Fibroblast of upper back skin (primary cell): ENCODE measurements at places on chromosomes 5 and 9.

GRCh38 chr9:2087500-2088313, 72.6 kb downstream of the SMARCA2 start:
- DNase-seq = peak; percentile 50

- peak; percentile 51 for DNase-seq
Measured at GRCh38 chr5:146399481-146399880, 47.7 kb upstream of the TCERG1 start.

- DNase-seq = no peak
Measured at GRCh38 chr5:127295454-127295853, 4.9 kb downstream of the MEGF10 start.

GRCh38 chr5:181170996-181171395, 23.6 kb downstream of the OR2V2 start:
- peak; percentile 30 for DNase-seq

DNA sequence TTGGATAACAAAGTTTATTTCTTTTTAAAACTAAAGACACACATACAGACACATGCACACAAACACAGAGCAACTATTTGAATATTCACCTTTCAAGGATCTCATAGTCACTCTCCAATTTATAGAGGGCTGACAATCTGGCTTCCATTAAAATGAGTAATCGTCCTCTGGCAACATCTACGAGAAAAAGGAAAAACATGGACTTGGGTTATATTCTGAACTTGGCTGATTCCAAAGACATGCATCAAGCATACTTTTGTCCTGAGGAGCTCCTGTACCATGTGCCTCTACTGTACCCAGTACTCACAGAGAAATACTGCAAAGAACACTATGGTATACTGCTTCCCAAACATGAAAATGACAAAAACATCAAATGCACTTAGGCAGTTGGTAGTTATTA, 15.4 kb downstream of the IARS1 start:
- peak; percentile 68 for DNase-seq

GRCh38 chr5:15236911-15237508, 263.0 kb upstream of the FBXL7 start:
- no peak for DNase-seq

GRCh38 chr5:6188976-6189375, 189.4 kb downstream of the MED10 start:
- DNase-seq = no peak

DNA sequence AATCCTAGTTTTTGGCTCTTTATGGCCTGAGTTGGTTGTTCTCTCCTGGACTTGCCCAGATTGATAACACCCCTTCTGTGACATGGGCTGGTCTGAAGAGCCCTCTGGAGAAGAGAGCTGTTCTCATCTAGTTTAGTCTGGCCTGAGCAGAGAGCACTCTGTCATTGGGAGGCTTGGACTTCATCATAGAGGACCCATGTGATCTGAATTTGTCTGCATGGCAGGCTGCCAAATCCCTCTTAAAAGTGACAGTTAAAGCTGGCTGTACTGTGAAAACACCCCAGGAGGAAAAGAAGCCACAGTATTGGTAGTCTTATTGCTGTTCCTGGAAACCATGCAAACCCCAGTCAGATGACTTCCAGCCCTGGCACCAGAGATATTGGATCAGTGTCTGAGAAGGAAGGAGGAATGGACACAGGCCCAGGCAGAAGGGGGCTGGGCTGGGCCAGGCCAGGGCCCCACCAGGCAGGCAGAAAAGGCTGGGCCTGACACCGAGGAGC, 3.7 kb upstream of the WDR31 start:
- DNase-seq = peak; percentile 18

GRCh38 chr5:6666762-6667161, 33.5 kb downstream of the SRD5A1 start:
- no peak for DNase-seq

DNA sequence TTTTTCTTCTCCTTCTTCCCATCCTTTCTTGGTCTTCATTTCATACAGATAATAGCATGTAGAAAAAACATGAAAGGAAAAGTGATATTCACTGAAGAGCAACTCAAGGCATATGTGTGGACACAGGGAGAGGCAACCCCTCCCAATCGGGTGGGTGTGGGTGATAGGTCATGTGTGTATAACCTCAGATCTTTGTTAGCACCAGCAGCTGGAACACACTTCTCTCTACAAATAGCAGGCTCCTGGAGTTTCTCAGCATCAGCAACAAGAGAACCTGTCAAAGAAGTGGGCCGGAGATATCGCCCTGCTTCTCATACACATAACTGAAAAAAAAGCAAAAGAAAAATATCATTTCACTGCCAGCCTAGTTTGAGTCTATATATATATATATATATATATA, 426.4 kb downstream of the DTWD2 start:
- no peak for DNase-seq

DNA sequence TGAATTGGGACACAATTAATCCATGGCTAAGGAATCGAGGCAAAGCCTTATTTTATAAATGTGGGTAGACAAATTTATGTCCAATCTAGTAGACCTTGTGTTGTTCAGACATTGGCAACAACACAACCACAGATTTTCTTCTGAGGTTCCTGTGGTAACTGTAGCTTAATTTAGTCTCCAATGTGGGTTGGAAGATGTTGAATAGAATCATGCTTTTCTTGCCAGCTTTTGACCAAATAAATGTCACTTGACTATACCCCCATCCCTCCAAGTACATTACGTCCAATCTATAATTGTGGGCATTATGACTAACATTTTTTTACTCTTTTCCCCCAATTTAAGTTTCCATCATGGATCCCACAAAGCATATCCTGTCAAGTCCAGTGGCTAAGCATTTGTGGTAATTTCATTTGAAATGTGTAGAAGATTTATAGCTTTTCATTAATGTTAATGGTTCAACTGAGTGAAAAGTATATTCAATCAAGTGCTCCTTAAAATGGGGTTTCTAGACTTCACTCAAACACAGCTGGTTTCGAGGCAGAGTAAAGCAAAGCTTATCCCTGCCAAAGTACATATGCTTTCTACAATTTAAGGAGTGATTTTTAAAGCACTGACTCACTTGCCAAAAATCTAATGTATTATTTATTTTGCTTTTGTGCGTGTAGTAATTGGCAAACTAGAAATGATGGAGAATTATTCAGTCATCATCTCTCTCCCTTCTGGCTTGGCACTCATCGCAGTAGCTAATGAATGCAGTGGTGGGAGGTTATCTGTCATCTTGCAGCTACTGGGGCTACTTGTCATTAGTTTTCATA, 141.8 kb downstream of the FAM174A start:
- DNase-seq = peak; percentile 86

DNA sequence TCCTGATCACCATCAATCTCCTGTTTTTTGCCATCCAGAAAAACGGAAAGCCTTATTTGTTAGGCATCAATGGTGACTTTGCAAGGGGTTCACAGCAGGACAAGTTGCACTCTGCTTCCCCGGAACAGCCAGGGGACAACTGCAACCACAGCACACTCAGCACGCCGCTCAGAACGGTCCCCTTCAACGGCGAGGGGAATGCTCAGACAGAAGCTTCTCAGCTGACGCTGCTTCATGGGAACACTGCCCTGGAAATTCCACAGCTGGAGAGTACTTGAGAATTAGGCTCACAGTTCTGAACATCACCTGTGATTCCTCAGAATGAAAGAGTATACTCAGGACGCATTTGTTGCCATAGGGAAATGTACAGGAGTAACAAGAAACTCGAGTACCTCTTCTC, 40.1 kb upstream of the PLPP6 start:
- DNase-seq = no peak

GRCh38 chr9:107994648-107995047, 505.1 kb upstream of the KLF4 start:
- DNase-seq = peak; percentile 14

DNA sequence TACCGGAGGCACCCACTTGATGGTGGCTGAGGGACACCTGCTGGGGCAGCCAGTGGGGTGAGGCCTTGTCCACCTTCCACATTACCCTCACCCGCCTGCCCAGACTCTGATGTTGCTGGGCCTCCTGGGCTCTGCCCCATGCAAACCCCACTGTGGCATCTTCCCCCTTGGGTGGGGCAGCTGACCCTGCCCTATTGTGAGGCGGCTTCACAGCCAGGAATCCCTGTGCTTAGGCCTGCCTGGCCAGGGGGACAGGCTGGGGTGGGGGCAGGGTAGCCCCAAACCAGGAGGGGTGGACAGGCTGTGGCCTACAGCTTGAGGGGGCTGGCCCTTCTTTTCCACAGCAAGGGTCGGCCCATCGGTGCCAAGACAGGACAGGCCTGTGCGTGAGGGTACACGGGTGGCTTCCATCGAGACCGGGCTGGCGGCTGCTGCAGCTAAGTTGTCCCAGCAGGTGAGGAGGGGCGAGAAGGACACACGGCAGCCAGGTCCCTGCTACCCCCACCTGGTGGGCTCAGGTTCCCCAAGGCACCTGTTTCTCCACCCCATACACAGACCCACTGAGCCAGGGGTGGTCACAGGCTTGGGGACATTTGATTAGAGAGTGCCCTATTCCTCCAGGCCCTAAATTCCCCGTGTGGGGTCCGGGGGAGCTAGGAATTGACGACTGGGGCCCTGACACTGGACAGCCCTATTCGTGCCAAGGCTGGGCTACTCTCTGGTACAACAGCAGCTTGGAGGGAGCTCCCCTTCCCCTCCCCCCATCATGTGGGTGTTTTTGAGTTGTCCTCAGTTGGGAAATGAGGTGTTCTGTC, 99.2 kb downstream of the PHF2 start:
- DNase-seq = no peak

DNA sequence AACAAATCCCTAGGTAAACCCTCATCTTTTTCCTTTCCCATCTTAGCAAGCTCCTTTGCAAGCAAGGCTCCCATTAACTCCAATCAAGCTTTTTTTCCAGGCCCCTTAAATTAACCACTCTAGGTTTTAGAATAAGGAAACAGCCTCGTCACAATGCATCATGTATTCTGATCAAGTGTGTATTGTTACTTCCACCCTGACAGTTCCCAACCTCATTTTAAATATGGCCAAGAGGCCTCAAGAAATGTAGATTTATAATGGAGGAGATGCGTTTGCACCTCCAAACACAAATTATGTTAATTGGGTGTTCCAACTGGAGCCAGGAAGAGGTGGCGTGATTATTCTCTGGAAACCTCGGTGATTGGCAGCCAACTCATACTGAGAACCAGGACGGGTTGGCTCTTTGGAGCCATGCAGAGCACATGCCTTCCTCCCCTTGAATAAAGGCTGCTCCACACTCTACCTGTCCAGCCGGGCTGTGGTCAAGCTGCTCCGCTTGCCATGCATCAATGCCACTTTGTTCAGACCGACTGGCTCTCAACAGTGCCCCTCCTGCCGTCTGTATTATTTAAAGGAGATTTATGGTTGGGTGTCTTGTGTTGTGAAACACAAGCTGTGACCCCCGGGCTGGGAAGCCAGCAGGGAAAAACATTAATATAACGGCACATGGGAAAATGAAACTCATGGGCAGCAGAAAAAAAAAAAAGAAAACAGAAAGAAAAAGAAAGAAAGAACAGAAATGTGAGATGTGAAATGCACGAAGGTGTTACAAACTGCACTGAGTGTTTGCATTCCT, 191.1 kb downstream of the EBF1 start:
- no peak for DNase-seq

- DNase-seq = no peak
Measured at GRCh38 chr5:157303667-157304327, 37.9 kb downstream of the CYFIP2 start.

DNA sequence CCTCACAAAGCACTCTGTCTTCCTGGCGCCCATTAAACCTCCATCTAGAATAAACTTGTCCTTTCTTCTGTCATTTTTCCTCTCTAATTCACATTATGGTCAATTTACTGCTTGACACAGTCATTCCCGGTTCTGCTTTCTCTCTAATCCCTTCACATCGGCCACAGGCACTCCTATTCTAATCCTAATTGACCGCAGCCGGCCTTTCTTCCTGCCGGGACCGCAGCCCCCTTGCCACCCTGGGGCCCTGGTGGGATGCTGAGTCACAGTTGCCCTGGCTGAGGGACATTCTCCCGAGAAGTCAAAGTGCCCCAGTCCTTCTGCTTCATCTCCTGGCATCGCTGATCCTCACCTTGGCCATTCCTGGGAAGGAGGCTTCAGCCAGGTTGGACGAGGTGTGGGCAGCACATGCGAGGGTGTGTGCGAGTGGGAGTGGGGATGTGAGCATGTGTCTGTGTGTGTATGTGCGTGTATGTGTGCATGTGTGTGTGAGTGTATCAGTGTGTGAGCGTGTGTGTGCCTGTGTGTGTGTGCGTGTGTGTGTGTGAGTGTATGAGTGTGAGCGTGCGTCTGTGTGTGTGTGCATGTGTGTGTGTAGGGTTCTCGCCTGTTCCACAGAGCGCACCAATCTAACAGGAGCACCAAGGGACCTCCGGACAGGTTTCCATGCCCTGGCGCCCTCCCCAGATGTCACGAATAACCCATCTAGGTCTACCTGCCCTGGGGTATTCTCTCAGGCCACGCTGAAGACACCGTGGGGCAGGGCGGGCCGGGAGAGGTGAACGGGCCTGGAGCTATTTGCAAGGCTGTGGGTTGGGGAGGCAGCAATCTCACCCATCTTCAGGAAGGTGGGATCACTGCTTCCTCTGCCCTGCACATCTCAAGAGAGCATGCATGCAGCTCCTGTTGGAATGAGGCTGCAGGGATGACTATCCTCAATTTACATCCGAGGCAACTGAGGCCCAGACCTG, 191.2 kb downstream of the PAX5 start:
- DNase-seq = no peak

DNA sequence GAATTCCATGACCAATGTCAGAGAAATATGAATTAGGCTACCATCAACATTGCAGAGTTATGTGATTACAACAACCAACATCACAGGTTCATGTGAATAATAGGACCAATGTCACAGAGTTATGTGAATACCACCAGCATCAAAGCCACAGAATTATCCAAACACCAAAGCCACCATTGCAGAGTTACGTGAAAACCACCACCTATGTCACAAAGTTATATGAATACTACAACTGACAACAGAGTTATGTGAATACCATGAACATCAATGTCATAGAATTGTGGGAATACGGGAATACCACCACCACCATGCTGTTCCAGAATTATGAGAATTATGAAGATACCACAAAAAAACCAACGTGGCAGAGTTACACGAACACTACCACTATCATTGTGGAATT, 64.8 kb downstream of the SHC3 start:
- no peak for DNase-seq

GRCh38 chr9:16060436-16061129, 507.7 kb downstream of the CCDC171 start:
- no peak for DNase-seq

- no peak for DNase-seq
Measured at GRCh38 chr5:102796009-102796408, 40.9 kb downstream of the PAM start.

- peak; percentile 62 for DNase-seq
Measured at GRCh38 chr5:21681911-21682310, 1171.2 kb downstream of the CDH12 start.

DNA sequence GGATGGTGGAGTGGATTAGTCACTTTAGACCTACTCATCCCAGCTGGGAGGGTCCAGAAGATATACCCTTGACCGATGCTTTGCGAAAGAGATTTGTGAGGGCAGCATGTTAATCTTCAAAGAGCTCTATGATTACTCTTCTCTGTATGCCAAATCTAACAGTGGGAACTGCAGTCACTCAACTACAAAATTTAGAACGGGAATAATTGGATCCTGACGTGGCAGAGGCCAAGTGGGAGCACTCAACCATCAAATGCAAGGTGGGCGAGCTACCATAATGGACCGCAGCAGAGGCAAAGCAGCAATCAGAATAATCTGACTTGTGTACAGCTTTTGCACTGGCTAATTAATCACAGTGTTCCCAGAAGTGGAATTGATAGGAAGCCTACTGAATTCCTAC, 20.4 kb downstream of the NSA2 start:
- DNase-seq = no peak

- no peak for DNase-seq
Measured at GRCh38 chr5:127844581-127845021, 141.4 kb downstream of the CCDC192 start.

- DNase-seq = no peak
Measured at GRCh38 chr9:9804109-9804508, 808.7 kb downstream of the PTPRD start.

- peak; percentile 34 for DNase-seq
Measured at GRCh38 chr5:122126756-122127321, 2.5 kb upstream of the ZNF474 start.
